ENCODE measurements at places on chromosomes 13 and 19. TPM values are rescaled to one million over a fixed set of nuclear protein-coding genes. Genes with fewer than 3 reads are reported as not detected.

DNA sequence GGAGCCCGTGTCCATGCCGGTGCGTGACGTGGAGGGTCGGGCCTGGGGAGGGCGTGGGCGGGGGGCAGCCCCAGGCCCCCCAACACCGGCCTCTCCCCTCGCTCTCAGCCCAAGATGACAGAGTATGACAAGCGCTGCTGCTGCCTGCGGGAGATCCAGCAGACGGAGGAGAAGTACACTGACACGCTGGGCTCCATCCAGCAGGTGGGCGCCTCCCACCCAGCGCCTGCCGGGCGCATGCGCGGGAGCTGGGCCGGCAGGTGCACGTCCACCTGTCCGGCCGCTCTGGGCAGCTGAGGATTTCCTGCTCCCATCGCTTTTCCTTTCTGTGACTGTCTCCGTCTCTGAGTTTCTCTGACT lies 49.8 kb downstream of the VAV1 start:
- DNase-seq, result no peak

DNA sequence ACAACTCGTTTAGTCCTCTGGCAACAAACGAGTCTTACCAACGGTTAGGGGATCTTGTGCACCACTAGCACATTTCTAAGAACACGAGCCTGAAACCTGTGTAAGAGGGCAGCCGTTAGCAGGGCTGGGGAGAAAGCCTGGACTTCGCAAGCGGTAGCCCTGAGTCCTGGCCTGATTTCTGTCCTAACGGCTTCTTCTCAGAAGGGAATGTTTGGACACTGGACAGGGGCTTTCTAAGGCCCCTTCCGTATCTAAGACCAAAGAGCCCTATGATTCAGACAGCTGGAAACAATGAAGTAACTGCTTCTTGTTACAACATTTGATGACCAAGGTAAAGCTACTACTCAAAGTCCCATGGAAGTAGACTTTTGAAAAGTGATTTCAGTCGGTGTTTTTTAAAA lies 2.2 kb downstream of the ANKRD10 start:
- DNase-seq, result no peak

DNA sequence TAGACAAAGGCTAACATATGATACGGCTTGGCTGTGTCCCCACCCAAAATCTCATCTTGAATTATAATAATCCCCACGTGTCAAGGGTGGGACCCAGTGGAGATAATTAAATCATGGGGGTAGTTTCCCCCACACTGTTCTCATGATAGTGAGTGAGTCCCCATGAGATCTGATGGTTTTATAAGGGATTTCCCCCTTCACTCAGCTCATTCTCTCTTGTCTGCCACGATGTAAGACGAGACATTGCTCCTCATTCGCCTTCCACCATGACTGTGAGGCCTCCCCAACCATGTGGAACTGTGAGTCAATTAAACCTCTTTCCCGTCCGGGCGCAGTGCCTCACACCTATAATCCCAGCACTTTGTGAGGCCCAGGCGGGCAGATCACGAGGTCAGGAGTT lies 143.5 kb downstream of the RXFP2 start:
- DNase-seq, result no peak

GRCh38 chr19:8335343-8336071 lies 7.6 kb downstream of the KANK3 start:
- DNase-seq, result no peak

- no peak for DNase-seq
Observed at GRCh38 chr13:40662866-40663265, 3.6 kb downstream of the FOXO1 start.

DNA sequence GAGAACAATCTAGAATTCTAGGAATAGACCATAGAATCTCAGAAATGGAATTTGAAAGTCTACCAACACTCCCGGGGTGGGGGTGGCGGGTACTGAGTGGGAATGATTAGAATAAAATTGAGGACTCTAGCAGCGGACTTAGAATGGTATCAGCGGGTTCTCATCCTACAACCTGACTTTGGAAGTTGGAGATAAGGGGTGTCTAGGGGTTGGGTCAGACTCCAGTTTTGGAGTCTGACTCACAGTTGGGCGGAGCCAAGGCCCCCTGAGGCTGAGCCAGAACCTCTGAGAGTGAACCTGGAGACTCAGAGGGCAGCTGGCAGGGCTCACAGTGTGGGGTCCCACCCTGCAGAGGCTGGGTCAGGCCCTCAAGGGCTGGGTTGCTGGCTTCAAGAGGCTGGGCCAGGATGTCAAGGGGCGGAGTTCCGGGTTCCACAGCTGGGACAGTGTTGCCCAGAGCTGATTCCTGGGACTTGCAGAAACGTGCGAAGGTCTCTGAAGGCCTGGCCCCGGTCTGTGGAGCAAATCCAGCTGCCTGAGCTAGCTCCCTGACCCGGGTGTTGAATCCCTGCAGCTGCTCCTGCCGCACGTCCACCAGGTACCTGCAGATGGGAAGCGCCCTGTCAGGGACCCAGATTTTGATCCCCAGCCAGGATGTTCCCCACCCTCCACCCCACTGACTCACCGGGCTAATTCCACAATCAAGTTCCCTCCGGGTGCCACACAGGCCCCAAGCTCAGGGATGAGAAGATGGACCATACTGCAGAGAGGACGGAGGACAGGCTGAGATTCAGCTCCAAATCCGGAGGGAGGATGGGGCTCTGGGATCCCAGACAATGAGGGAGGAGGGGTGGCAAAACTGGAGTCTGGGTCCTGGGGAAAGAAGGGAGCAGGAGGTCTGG lies 1.6 kb upstream of the TNNI3 start:
- DNase-seq, result no peak

GRCh38 chr13:49776871-49777270 lies 15.6 kb downstream of the KPNA3 start:
- DNase-seq, result no peak

- DNase-seq, result no peak
Observed at GRCh38 chr19:50432221-50433028, at the start of gene MYBPC2. MYBPC2 (plus strand) TSS chr19:50432892; CDS start chr19:50432954, 62 bp downstream.

- no peak for DNase-seq
Observed at GRCh38 chr13:27007166-27007565, 164.4 kb downstream of the USP12 start.

- no peak for DNase-seq
Observed at GRCh38 chr13:56755181-56755935, 385.4 kb upstream of the PRR20A start.

DNA sequence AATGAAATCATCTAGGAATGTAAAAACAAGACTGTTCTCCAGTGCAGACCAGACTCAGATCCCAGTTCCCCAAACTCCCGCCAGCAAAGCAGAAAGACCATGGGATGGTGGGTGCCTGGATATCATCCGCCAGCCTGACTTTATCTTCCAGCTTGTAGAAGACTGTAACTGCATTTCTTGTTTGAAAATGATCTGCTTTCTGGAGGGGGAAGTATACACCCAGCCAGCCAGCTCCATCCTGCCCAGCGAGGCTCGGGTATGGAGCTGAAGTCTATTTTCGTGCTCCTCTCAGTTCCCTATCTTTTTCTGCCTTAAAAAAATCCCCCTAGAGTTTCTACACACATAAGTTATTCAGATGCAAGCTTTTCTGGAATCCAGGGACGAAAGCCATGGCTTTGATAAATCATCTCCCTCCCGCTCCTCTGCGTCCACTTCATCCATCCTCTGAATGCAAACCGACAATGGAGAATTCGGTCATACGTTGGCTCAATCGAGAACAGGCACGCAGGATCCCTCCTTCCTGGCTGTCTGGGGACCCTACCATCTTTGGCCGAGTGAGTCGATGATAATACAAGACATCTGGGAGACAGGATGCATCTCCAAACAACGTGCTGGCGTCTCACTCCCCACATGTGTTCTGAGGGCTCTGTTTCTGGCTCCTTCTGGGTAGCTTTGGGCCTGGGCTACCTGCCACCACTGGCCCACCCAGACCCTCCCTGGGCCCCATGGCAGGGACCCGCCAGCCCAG lies 31.2 kb downstream of the CEBPG start:
- no peak for DNase-seq

The DNAAF3 gene
- total RNA-seq, result 10.6 TPM

The CALR3 gene
- not detected for total RNA-seq

The LMTK3 gene
- 3.5 TPM for total RNA-seq

The PDE4C gene
- total RNA-seq, result not detected

The NLRP8 gene
- total RNA-seq, result not detected

The CAMSAP3 gene
- total RNA-seq, result 60.5 TPM
